ENCODE measurements at places on chromosomes 16 and 17.
A peak's percentile ranks its signal among the peaks of the same experiment; 100 is the strongest.

GRCh38 chr16:2426941-2427361 is 2.3 kb upstream of the CCNF start:
- DNase-seq = peak; percentile 57

DNA sequence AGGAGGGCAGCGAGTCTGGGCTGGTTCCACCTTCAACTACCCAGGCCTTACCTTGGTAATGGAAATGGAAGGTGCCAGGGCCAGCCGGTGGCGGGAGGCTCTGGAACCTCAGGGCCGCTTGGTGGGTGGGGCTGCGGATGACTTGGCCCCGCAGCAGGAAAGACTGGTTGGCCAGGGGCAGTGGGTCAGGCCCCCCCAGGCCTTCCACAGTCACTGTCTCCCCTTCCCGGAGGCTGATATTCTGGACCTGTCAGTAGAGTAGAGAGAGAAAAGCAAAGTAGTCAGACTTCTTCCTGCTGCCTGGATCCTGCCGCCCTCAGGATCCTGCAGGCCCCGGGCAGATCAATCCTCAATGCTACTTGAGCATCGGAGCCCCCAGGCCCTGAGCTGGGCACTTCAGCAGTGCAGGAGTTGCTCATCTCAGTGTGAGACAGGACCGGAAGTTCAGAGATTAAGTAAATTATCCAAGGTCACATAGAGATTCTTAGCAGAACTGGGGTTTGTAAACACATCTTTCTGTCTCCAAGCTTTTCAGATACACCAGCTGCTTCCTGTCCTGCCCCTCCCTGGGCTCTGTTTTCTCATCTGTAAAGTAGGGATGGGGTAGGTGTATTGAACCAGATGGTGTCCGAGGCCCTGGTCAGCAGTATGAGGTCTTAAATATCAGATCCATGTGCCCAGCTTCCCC is 18.5 kb upstream of the PHF12 start:
- no peak for DNase-seq

DNA sequence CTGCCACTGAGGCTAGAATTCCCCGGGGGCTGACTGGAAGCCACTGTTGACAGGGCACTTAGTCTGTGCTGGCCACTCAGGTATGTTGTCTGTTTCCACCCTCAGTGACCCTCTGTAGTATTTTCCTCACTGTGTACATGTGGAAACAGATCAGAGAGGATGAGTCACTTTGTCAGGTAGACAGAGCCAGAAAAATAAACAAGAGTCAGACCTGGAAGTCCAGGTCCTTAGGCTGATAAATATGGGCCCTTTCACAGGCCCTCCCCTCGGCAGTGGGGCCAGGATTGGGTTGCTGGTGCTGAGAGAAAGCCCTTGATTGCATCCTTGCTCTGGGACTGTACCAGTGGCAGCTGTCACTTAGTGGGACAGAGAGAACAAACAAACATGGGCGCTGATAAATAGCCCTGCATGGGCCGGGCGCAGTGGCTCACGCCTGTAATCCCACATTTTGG is 21.3 kb downstream of the PGS1 start:
- no peak for DNase-seq

GRCh38 chr17:33986088-33986487 is 269.0 kb upstream of the CCL2 start:
- no peak for DNase-seq

DNA sequence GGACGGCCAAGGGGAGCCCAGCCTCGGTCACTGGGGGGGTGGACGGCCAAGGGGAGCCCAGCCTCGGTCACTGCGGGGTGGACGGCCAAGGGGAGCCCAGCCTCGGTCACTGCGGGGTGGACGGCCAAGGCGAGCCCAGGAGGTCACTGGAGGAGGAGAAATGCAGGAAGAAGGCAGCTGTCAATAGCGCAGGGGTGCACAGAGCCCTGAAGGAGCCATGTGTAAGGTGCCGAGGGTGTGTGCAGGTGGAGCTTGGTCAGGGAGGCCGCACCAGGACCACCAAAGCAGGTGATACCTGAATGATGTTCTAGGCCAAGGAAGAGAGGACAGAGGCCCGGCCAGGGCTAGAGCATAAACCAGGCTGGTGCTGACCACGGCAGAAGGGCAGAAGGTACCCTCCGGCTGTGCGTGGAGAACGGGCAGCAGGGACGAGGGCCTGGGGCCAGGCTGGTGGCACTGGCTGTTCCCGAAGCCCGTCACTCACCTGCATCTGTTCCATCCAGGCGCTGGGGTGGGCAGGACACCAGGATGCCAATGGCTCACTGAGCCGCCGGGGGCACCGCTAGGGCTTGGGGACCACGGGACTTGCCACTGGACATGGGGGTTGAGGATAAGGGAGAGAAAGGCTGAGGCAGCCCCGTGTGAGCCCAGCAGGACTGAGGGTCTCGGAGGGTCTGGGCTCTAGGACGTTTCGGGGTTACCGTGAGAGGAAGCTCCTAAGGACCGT is 5.9 kb upstream of the CCDC57 start:
- no peak for DNase-seq

DNA sequence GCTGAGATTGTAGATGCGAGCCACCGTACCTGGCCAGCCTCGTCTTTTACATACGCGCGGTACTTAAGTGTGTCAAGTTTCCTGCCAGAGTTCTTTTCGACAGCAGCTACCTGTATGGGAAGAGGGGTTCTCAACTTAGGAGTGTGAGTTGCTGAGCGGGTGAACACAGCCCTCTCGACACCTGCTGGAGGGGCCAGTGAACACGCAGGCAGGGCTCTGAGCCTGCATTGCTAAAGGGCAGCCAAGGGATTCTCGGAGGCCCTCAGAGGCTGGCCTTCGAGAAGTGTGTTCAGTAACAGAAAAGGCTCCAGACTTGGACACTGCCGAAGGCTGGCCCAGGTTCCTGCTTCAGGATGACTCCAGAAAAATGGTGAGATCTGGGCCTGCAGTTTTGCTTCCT is 6.1 kb downstream of the ZC3H18 start:
- no peak for DNase-seq

DNA sequence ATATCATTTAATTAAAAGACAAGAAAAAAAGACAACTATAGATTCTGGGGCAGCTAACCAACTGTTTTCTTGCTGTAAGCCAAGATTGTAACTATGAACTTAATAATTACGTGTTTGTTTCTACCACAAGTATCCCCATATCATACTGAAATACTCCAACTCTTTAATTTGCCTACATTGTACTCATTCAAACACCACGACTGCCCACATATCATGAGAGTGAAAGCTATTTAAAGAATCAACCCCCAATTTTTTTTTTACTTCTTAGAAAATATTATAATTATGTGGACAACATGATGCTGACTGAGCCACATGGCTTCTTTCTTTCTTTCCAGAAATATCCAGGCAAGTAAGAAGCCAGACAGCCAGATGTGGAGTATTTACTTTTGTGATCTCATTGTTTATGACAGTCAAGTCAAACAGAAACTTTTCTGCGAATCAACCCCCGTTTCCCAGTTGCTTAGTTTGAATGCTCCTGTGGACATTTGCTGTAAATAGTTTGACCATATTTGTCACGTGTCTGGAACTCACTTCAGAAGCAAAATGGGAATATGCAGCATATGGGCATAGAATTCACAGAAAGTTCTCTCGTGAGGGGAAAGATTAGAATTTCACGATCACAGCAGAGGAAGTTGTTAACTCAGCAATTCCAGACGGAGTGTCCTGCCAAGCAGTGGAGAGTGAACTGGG is 126.8 kb upstream of the PSMD7 start:
- DNase-seq = no peak

DNA sequence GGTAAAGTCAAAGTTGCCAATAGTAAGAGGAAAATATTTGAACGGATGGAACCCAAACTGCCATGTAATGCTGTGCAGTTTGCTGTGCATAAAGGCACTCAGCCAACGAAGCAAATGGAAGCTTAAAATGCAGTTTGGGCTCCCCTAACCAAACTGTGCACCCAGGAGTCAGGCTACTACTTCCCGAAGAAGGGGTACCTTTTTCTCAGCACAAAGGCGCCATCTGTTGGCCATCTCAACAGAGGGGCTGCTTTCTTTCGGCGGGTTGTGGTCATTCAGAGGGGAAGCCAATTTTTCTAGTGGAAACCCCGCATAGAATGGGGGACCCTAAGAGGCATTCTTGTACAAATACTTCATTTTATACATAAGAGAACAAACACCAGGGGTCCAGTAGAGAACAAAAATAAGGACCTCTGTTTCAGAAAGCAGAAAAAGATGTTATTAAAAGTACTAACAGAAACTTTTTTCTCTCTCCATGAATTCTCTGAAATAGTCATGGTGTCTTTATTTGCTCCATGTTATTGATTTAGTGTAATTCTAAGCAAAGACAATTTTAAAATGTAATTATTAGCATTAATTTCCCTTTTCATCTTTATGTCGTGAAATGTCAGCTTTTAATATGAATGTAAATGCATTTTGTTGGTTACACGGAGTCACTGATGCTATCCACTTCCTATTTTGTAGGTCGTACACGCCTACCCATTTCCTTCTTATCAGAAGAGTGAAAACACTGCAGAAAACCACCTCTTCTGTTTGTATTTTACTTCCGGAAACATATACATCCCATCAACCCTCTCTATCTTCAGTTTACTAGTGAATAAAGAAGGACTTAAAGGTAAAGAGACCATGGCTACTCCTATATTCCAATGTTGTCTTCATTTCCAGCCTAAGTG is 453.3 kb downstream of the KCNJ2 start:
- DNase-seq = peak; percentile 67

- no peak for DNase-seq
These were observed 14.2 kb upstream of the MSI2 start for GRCh38 chr17:57242148-57242547.

DNA sequence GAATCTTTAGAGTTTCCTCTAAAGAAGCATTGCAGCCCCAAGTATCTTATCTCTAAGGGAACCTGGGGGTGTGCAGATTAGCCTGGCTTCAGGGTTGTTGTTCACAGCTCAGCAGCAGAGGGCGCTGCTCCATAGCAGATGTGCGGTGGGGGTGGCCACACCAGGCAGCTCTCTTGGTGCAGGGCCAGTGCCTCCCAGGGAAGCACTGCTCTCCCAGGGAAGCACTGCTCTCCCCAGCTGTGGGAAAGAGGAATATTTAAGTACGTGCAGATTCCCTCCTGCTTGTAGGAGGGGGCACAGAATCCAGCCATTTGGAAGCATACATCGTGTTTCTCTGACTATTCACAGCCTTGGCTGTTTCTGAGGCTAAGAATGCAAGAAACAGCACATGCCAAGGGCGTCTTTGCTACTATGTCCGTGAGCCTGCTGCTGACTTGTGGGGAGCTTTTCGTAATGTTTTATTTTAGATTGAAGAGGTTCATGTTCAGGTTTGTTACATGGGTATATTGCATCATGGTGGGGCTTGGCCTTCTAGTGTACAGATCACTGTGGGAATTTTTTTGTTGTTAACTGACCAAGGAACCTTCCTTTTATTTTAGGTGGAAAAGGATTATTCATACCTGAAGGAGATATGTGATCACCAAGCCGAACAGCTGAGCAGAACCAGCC is 217.8 kb downstream of the SPECC1 start:
- peak; percentile 56 for DNase-seq

DNA sequence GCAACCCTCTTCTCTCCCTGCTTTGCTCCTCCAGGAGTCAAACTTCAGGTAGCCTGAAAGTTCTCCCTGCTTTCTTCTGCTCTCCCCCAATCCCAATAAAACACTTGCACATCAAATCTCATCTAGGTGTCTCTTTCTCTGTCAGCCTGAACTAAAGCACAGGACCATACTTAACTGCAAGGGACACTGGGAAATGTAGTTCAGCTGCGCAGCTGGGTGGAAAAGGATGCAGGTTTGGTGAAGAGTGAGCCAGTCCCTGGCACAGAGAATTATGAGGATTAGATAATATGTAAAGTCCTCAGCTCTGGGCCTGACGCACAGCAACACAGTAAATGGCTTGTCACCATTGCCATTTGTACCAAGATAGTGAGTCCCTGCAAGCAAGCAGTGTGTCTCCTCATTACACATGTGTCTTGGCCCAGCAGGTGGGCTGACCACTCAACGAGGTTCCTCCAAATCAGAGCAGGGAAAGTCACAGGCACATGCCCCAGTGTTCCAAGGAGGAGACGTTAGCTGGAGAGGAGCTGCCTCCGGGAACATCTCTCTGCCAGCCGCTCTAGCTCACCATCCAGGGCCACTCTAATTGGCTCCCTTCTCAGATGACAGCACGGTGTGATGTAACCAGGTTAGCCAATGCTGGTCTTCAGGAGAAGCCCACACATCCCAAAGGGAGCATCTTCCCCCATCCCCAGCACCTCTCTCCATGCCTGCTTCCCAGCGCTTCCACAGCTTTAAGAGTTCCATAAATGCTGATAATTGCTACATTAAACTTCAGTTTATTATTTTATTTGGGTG is 29.7 kb upstream of the IRX3 start:
- DNase-seq = no peak

DNA sequence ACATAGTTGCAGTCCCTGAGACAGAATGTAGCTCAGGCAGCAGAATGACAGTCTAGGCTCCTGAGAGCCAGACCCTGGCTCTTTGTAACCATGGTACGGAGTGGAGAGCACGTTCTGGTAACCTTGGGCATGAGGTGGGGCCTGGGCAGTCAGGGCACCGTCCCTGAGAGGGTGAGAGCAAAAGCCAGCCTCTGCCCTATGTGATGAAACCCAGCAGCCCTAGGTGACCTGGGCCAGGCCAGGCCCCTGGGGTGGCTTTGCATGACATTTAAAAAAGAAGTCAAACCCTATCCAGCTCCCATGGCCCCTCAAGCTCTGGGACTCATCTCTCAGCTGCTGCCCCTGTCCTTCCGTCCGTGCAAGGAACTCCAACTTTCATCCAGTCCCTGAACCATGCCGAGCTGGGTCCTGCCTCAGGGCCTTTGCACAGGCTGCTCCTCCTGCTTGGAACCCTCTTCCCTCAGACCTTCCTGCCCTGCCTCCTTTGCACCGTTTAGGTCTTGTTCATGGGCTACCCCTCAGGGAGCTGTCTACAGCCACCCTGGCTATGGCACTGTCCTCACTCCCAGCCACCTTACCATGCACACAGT is 188.6 kb downstream of the NTN1 start:
- no peak for DNase-seq

DNA sequence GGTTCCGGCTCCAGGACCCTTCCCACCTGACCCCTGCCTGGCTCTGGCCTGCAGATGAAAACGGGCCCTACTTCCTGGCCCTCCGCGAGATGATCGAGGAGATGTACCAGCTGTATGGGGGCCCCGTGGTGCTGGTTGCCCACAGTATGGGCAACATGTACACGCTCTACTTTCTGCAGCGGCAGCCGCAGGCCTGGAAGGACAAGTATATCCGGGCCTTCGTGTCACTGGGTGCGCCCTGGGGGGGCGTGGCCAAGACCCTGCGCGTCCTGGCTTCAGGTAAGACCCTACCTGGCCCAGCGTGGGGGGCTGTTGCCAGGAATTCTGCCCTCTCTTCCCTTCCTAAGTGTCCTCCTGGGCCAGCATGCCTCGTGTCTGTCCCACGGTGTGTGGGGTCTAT is 8.6 kb upstream of the SLC7A6 start:
- DNase-seq = no peak

- DNase-seq = no peak
These were observed 21.2 kb upstream of the CCL1 start for GRCh38 chr17:34384271-34384670.

Measured in BE2C (cell line).